ENCODE measurements at places on chromosomes 6 and 20.

DNA sequence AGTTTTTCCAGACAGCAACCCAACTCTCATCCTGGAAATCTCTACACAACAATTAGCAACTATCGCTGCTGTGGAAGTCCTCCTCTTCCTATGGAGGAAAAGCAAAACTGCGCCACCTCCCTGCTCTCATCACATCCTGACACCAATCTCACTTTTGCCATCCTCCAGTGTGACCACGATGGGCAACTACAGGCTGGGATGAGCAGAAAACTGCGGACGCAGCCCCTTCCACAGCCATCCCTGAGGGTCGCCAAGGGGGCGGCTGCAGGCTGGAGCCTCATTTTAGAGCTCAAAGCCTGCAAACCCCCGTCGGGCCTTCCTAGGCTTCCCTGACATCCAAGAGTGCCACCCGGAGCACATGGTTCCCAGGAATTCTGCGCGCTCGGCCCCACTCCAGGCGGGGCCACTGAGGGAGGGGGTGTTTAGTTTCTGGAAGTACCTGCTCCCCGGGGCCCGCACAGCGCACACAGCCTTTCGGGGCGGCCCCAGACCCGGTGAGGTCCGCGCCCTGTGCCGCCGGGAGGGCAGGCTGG, 1.2 kb downstream of the TCFL5 start:
- no peak for DNase-seq

DNA sequence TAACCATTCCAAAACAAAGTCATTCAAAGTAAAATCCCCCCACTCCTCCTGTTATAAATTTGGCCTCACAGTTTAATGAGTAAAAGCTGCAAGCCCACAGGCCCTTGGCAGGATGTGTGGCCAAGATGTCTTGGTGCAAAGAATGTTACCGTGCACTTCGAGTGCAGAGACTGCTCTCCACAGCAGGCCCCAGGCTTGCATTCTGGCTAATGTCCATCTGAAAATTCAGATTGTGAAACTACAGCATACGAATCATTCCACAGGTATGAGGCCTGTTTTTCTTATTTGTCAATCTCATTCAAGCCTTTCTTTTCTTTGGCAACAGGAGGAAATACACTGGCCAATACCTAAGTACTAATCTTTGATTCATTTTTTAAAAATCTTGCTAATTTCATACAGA, 7.1 kb downstream of the RPS6KA2 start:
- no peak for DNase-seq

GRCh38 chr6:47132724-47133123, 90.6 kb upstream of the ADGRF1 start:
- no peak for DNase-seq

DNA sequence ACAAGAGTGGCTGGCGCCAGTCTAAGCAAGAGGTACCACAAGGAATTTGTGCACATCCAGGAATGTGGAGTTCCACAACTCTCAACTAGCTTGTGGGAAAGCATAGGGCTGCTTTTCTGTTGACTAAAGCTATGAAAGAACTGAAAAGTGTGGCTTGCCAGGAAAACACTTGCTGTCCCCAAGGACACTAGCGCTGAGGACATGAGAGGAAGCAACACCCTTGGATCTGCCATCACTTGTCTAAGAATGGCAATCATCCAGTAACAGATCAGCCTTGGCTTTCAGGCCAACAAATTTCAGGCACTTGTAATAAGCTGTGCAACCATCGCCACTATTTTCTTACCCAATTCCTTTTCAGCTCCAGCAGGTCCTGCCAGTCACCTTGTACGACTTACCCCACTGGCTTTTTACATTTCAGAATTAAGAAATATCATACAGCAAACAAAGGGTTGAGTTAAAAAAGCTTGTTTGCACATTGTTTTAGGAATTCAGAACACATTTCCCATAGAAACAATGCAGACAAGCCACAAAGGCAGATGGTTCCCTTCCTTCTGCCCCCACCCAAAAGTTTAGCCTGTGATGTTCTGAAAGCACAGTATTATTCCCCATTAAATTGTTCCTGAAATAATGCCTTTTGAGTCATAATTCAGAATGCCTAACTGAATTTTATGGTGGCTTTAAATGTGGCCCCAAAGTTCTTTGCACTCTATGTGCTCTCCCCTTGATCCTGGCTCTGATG, 57.9 kb upstream of the SSTR4 start:
- no peak for DNase-seq

DNA sequence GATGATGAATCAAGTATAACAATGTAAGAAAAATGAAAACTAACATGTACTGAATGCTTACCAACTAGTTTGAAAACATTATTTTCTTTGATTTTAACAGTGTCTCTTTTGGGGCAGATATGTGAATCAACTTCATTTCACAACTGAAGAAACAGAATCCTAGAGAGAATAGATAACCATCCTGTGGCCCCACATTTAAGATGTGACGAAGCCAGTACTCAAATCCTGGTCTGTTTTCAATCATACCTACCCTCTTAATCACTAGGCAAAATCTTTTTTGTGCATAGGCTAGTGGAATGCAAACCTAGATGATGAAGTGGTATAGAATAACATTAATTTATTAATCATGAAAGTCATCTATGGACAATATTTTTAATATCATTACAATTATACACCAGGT, 371.6 kb upstream of the EPHA7 start:
- DNase-seq: no peak

DNA sequence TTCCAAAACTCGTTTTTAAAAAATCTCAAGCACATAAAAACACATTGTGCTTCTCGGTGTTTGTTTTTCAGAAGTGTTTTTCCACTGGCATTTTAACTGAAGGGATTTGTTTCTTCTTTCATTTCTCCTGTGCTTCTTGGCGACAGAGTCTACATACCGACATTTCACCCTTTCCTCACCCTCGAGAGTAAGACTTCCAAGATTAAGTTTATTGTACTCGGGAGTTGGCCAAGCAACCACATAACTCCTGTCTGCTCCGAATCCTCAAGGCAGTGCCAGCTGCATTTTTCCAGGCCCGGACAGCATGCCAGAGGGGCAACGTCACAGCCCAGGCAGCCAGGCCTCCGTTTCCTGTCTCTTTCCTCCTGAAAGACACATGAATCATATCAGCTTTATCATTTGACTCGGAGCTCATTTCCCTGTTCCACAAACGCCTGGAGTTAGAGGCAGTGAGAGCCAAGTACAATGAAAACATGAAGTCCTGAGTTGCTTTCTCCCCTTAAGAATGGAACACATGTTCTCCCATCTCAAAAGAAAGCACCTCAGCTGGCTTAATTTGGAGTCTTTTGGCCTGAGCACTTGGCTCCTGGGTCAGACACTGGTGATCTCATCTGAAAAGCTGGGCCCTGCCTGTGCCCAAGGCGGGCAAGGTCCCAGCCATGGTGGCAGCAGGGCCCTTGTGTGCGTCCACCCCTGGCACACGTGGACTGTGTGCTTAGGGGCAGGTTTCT, 23.2 kb upstream of the FAM50B start:
- DNase-seq: no peak

- no peak for DNase-seq
Observed at GRCh38 chr6:83962582-83962981, 71.0 kb upstream of the MRAP2 start.

GRCh38 chr6:36130667-36131510, 576 bp downstream of the MAPK13 start:
- no peak for DNase-seq

DNA sequence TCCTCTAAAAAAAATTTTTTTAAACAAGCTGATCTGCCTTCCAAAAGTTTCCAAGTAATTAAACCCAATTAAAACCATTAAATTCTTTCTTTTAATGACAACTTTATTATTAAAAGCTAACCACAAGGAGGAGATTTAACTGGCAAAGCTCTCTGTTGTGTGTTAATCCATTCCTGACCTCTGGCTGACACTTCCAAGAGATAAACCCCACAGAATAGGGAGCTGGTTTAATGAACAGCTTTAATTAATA, 230.8 kb downstream of the EYA2 start:
- no peak for DNase-seq

GRCh38 chr6:68339488-68340131, 295.5 kb upstream of the ADGRB3 start:
- no peak for DNase-seq

- no peak for DNase-seq
Observed at GRCh38 chr20:35085477-35086225, 7.0 kb downstream of the TRPC4AP start.

DNA sequence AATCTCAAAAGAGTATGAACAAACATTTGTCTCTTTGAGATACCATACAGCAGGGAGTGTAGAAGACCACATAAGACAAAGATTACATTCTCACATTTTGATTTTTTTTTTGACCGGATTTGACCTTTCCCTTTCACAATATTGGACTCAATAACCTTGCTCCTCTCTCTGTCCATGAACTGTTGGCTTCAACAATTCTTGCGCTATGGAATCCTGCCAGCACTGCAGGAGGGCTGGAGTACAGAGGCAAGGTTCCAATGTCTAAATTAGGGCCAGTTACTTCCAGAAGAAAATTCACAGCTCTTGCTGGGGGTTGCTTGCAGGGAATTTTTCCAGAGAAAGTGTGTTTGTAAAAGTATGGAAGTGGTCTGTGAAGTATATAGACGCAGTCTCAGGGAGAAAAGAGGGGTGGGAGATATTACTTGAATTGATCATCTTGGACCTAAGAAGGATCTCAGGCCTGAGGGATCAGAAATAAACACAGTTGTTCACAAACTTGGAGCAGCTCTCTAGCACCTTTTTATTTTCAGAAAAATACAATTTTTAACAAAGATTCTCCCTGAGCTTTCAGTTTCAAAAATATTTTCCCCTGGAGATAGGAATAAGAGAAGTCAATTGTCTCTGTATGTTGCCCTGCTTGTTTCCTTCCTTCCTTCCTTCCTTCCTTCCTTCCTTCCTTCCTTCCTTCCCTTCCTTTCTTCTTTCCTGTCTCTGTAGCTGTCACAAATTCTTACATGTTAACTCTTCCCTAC, 765.9 kb downstream of the BCKDHB start:
- no peak for DNase-seq

GRCh38 chr6:48151142-48151541, 40.1 kb upstream of the PTCHD4 start:
- DNase-seq: no peak

- DNase-seq: no peak
Observed at GRCh38 chr20:36472637-36473090, 68.7 kb upstream of the MYL9 start.

GRCh38 chr20:45098103-45098773, 2.7 kb downstream of the KCNS1 start:
- peak; percentile 18 for DNase-seq

DNA sequence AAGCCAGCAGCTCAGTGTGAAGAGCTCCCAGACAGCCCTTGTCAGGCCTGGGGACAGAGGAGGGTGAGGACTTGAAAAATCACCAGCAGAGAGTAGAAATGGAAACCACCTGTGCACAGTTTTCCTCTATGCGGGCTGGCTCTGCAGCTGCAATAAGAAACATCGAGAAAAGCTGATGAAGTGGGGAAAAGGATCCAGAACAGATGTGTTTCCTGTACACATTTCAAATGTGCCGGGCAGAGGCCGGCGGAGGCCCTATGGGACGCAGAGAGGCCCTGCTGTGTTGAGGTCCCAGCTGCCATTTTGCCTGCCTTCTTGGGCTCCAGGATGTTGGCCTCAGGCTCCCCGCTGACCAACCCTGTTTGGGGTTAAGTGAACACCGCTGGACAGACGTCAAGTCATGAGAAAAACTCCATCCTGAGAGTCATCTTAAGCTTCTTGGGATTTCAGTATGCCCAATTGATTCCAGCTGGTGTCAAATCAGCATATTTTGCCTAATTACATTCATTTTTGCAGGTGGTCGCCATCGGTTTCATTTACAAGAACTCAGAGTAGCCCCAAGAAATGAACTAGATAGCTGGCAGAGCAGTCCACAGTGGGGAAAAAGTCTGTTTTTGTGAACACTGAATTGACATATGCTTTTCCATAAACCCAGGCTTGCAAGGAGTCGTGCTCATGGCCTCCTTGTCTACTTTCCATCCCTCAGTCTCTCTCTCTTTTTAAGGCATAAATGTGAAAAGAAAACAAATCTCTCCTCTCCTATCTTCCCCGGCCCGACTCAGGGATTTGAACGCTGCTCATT, 150.4 kb upstream of the PHACTR3 start:
- DNase-seq: no peak

DNA sequence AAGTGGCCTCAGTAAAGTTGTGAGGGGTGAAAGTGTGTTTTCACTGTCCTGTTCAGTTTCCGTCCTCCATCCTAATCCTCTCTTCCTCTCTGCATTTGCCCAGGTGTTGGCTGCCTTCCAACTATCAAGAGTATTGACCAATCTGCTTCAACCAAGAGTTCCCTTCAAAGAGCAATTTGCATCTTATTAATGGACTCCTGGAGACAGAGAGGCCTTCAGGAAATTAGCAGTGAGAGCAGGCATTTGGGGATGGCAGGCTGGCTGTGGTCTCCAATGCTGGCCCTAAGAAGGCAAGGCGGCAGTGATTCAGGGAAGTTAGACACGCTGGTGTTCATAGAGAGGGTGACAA, 77.2 kb downstream of the GPR6 start:
- no peak for DNase-seq

DNA sequence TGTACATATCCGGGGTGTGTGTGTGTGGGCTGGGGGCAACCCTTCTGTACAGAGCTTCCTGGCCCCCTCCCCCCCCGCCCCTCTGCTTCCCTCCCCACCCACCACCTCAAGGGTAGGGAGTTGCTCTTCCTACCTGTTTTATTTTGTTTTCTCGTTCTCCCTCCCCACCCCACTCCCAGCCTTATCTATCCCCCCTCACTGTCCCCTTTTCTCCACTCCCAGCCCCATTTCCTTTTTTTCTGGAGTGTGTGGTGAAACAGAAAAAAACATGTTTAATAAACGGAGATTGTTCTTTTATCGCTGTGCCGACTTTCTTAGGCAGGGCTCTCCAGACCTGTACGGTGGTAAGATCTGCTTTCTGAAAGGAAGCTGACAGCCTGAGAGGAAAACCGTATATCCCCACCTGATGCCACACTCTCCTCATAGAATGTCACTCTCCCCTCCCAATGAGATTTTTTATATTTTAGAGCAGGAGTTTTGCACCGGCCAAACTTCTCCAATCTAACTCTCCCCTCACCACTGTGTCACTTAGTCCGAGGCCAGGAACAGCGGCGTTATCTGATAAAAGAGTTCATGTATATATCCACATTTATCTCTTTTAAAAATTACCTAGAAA, 875 bp upstream of the ZBTB9 start:
- DNase-seq: no peak

DNA sequence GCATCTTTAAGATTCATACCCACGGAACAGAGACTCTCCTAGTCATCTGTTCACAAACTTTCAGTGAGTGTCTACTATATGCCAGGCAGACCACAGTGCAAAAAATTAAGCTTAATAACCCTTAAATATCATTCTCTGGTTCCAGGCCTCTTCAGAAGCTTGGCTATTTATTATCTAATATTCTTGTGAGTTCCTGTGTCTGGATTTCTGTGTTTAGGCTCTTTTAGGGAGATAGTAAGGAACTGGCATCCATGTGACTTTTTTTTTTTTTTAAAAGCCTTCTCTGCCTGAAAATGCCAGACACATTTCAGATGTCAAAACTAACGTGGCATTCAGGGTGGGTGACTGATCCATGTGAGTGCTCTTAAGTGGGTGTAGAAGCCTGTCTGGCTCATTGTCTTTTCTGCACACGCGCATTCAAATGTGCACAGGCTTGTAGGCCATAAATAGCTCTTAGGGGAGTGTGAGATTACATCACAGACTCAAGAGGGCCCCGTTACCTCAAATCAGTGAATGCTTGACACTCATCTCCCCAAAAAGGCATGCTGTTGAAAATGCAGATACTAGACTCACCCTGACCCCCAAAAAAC, 141.9 kb downstream of the GMPR start:
- no peak for DNase-seq
